ENCODE measurements at places on chromosomes 7 and 10.
A peak's percentile ranks its signal among the peaks of the same experiment; 100 is the strongest.

- no peaks in the 10 kb centered on the region for H3K36me3 ChIP-seq
- no peaks in the 10 kb centered on the region for H3K4me1 ChIP-seq
- no peak overlapping the region for H3K27ac ChIP-seq
- no peak overlapping the region for H3K4me3 ChIP-seq
- H3K27me3 ChIP-seq: no peaks in the 10 kb centered on the region
Observed at GRCh38 chr10:2731940-2732339, 335.4 kb upstream of the PFKP start.

- no peak overlapping the region for H3K4me3 ChIP-seq
- no peaks in the 10 kb centered on the region for H3K36me3 ChIP-seq
- no peak for DNase-seq
- H3K27me3 ChIP-seq: no peaks in the 10 kb centered on the region
- no peaks in the 10 kb centered on the region for H3K4me1 ChIP-seq
Observed at GRCh38 chr7:48832303-48832845, 92.0 kb upstream of the CDC14C start.

DNA sequence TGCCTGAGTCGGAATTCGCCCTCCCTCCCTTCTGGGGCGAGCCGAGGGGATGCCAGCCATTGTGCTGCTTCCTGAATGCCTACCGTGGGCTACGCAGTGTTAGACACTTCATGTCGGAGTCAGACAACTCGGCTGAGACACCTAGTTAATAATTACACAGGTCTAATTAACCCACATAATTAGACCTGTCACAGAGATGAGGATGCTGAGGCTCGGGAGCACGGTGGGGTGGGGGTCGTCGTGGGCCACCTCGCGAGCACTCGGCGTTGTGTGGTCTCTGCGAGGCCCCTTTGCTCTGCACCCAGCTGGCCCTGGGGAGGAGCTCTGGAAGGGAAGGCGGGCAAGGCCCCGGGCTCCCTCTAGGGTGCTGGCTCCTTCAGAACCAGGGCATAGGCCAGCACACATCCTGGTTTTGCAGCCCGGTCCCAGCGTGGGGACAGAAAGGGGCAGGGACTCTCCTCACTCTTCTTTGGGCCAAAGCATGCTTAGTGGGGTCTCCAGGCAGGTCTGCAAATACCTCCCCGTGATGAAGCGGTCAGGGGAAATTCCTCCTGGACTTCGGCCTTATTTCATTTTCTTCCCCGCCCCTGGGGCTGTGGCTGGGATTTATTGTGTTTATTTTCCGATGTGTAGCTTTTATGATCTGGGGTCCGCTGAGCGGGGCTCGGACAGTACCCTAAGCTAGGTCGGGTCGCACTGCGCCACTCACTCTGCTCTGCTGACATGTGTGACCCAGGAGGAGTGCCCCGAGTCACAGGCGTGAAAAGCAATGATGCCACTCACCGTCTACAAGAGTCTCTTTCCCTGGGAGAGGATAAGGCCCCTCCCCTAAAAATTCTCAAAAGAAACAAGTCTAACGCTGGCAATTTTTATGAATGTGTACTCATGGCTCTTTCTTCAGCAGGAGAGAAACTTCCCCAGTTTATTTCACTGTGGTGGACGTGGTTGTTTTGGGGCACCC, 4.9 kb upstream of the FOXL3 start:
- H3K4me1 ChIP-seq: peaks cover 28% of the 10 kb centered on the region
- H3K4me3 ChIP-seq: no peak overlapping the region
- H3K36me3 ChIP-seq: no peaks in the 10 kb centered on the region
- peak; percentile 75 for DNase-seq
- peak overlapping the region; percentile 81 for H3K27ac ChIP-seq
- H3K27me3 ChIP-seq: peaks cover 26% of the 10 kb centered on the region

DNA sequence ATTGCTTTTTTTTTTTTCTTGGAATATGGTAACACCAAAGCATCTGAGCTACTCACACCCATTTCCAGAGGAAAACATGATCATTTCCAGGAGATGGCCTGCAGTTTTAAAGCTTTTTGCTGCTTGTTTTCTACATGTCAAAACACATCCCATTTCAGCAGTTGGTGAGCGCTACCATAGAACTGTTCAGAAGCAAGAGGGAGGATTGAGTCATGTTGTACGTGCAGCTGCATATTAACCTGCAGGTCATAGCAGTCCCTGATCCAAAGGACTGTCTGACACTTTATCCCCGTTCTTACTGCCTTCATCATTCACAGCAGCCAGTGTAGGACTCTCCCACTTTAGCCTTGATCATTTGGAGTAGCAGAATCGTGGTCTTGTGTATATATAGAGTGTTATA, 124.6 kb downstream of the AUTS2 start:
- no peaks in the 10 kb centered on the region for H3K36me3 ChIP-seq
- no peak overlapping the region for H3K27ac ChIP-seq
- no peaks in the 10 kb centered on the region for H3K4me1 ChIP-seq
- no peaks in the 10 kb centered on the region for H3K27me3 ChIP-seq
- no peak for DNase-seq

DNA sequence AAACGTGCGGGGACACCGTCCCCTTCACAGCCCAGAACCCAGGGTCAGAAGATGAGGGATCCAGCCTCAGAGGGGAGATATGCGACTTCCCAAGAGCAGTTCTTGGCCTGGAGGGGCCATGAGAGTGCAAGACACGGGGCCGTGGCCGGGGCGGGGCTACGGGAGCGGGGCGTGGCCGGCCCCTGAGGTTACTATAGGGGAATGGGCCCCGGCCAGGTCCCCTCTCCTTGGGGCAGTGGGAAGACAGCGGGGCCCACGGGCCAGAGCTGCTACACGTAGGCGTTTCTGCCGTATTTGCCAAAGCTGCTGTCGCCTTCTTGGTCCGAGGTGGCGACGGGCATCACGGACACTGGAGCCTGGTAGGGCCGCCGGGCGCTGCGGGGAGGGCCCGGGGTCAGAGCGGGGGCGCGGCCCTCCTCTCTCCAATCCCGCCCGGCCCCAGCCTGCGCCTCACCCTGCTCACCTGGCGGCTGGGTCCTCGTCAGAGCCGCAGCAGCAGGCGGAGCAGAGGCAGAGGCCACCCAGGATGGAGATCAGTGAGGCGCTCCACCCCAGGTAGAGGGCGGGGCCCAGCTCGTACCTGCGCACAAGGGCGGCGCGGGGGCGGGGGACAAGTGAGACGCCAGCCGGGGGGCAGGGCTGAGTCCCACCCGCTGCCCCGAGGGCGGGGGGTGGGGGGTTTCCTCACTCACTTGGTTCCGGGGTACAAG, 5.3 kb downstream of the CLDN15 start:
- peak overlapping the region; percentile 3 for H3K4me3 ChIP-seq
- H3K36me3 ChIP-seq: peaks cover 5% of the 10 kb centered on the region
- DNase-seq: peak; percentile 88
- no peaks in the 10 kb centered on the region for H3K27me3 ChIP-seq
- peak overlapping the region; percentile 81 for H3K27ac ChIP-seq

DNA sequence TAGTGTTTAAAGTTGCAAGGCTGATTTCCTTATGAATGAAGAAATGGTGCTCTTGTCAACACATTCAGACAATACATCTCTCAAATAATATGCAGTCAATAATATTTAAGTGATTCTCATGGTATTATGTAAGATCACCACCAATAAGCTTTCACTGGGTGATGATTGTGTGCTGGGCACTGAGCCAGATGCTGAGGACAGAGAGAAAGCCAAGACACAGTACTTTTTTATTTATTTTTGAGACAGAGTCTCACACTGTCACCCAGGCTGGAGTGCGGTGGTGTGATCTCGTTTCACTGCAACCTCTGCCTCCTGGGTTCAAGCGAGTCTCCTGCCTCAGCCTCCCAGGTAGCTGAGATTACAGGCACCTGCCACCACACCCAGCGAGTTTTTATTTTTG, 130.6 kb upstream of the LSM8 start:
- no peak overlapping the region for H3K27ac ChIP-seq
- no peaks in the 10 kb centered on the region for H3K27me3 ChIP-seq
- no peaks in the 10 kb centered on the region for H3K4me1 ChIP-seq
- no peak for DNase-seq

DNA sequence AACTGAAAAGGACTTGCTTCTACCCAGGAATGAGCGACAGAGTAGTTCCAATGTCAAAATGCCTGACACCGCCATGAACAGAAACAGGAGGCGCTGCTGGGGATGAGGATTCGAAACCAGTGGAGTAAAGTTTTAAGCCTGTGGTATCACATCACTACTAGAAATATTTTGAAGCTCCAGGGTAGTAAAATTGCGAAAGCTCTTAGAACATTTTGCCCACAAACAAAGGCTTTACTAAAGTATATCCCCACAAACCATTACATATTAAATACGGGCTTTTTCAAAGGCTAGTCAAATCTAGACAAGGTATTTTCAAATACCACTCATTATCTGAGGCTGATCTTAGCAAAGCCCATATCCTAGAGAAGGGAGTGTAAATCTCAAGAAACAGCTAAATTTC, 2.4 kb downstream of the PRDX3 start:
- no peak overlapping the region for H3K4me3 ChIP-seq
- DNase-seq: no peak
- no peak overlapping the region for H3K27ac ChIP-seq
- peaks cover 15% of the 10 kb centered on the region for H3K4me1 ChIP-seq
- H3K27me3 ChIP-seq: no peaks in the 10 kb centered on the region

DNA sequence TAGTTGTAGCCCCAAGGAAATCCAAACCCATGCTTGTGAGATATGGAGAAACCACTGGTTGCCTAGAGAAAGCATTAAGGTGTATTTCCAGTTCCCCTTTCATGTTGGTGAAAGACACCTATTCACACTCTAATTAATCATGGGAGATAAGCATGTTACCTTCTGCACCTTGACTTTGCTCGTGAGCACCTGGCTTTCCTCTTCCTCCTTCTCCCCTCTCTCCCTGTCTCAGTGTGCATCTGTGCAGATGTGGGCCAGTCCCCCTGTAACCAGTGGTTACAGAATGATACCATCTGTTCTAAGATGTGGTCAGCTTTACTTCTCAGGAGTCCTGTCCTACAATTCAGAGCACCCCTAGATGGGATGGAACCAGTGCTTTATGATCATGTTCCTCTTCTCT, 160.6 kb downstream of the LCOR start:
- no peak overlapping the region for H3K27ac ChIP-seq
- no peak for DNase-seq
- no peaks in the 10 kb centered on the region for H3K4me1 ChIP-seq
- no peak overlapping the region for H3K4me3 ChIP-seq
- H3K36me3 ChIP-seq: no peaks in the 10 kb centered on the region

DNA sequence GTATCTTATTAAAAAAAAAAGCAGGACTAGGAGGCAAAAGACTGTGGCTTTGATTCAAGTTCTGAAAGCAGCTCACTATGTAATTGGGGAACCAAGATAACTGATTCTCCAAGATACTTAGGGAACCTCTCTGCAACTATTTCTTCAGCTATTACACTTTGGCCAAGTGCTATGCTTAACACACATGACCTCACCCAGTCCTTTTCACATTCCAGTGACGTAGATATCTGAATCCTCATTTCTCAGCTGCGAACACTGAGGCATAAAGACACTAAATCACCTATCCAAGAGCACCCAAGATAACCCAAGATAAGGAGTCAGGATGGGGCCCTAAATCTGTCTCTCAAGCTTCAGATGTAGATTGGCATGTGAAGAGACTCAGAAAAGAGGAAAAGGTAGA, 133.6 kb downstream of the GLI3 start:
- peaks cover 7% of the 10 kb centered on the region for H3K4me1 ChIP-seq
- H3K27me3 ChIP-seq: no peaks in the 10 kb centered on the region
- H3K4me3 ChIP-seq: no peak overlapping the region
- peak overlapping the region; percentile 1 for H3K27ac ChIP-seq
- no peaks in the 10 kb centered on the region for H3K36me3 ChIP-seq
- DNase-seq: no peak

- H3K27me3 ChIP-seq: no peaks in the 10 kb centered on the region
- H3K4me1 ChIP-seq: no peaks in the 10 kb centered on the region
- H3K27ac ChIP-seq: no peak overlapping the region
- no peak overlapping the region for H3K4me3 ChIP-seq
- no peak for DNase-seq
- H3K36me3 ChIP-seq: no peaks in the 10 kb centered on the region
Observed at GRCh38 chr10:51503378-51503777, 196.0 kb downstream of the CSTF2T start.
